Hematopoietic multipotent progenitor cell treated with erythropoietin and hydrocortisone succinate and interleukin-3 and kit ligand, for 4 days (in vitro differentiated cells): ENCODE measurements at places on chromosomes 1 and 21.
A peak's percentile ranks its signal among the peaks of the same experiment; 100 is the strongest.

DNA sequence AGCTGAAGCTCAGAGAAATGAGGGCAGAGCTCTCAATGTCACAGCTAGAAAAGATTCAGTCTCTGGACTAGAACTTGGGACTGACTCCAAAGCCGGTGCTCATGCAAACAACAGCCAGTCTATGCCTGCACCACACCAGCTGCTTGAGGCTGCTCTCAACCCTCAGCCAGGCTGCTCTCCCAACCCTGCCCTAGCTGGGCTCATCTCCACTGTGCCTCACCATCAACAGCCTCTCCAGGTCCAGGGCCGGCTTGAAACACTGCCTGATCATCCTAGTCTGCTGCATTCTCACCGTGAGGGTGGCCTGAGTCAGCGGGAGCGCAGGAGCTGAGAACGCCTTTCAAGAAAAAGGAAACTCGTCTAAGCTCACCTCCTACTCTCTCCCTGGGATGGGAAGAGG, 94.5 kb downstream of the PTPRU start:
- no peak for DNase-seq

- no peak for DNase-seq
These were observed 60.4 kb upstream of the NEK7 start for GRCh38 chr1:198096390-198096789.

GRCh38 chr21:43369124-43369523, 57.8 kb downstream of the SIK1 start:
- no peak for DNase-seq

DNA sequence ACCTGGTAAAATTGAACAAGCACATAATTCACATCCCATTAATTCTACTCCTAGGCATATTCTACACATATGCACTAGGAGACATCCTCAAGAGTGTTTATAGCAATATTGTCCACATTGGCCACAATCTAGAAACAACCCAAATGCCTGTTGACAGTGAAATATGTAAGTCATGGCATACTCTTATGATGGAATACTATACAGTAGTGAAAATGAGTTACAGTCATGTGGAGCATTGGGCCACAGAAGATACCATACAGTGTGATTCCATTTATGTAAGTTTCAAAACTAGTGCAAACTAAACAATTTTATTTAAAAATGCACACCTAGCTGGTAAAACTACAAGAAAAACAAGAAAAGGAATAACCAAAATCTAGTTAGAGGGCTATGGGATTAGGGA, 19.1 kb downstream of the CHIT1 start:
- DNase-seq = no peak

- peak; percentile 81 for DNase-seq
These were observed 12.8 kb downstream of the OTUD7B start for GRCh38 chr1:149997585-149998262.

- DNase-seq = no peak
These were observed 58.5 kb upstream of the SIPA1L2 start for GRCh38 chr1:232688398-232688797.

- DNase-seq = peak; percentile 76
These were observed 98.5 kb downstream of the DISC1 start for GRCh38 chr1:231724876-231725647.

GRCh38 chr1:221511797-221512196, 230.1 kb downstream of the DUSP10 start:
- DNase-seq = peak; percentile 36

- DNase-seq = no peak
These were observed 221.8 kb downstream of the NTNG1 start for GRCh38 chr1:107362468-107363140.
